Occipital lobe (tissue), 3 donors: ENCODE measurements at places on chromosomes 1 and 21. TPM values are rescaled to one million over a fixed set of nuclear protein-coding genes. Genes with fewer than 3 reads are reported as not detected.

- no peak for DNase-seq
Measured at GRCh38 chr1:151373196-151373595, 691 bp upstream of the SELENBP1 start.

DNA sequence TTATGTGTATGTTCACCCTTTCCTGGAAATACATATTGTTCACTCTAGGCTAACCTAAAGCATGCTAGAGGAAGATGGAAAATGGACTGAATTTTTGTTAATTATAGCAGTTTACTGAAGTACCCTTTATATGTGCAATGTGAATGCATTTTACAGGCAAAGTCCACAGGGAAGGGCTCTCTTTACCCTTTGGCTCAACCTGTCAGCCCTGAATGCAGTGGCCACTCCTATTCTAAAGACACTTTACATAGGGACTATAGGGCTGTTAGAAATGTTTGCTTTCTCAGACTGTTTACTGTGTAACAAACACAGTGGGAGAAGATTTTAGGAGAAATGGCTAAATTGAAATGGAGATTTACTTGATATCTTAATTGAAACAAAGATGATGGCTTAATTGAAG lies 78.5 kb downstream of the BRINP2 start:
- DNase-seq = no peak

GRCh38 chr21:46598581-46599572 lies 6.0 kb downstream of the S100B start:
- DNase-seq = no peak

- DNase-seq = peak; percentile 28
Measured at GRCh38 chr1:51234721-51235425, 1.2 kb upstream of the RNF11 start.

GRCh38 chr1:6360117-6360496 lies 33.5 kb downstream of the ACOT7 start:
- DNase-seq = no peak

- no peak for DNase-seq
Measured at GRCh38 chr1:155776414-155776813, 80.6 kb downstream of the GON4L start.

DNA sequence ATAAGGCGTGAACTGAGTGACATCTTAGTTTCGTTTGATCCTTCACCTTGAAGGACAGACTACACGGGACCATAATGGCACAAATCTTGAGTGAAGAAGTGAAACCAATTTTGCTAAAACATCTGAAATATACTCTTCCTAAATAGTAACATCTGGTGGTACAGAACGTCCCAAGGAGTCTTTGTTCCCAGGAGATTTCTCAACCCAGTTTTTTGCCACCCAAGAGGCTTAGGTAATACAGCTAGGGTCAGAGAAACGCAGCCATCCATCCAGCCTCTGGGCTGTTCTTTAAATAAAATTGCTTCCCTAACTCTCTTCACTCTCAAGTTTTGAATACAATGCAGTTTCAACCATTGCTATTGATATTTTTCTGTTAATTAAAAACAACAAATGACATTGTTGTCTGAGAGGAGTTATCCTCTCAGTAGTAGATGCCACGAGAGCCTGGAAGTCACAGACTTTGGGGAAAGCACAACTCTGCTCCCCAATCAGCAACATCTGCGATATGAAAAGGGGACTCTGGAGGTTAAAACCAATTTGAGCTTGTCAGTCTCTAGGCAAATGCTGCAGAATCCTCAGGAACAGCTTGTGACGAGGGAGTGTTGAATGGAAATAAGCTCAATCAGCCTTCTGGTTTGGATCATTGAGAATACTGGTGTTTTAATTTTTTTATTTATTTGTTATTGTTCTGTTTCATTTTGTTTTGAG lies 394.3 kb upstream of the ADGRL2 start:
- no peak for DNase-seq

GRCh38 chr1:94236630-94237290 lies 624 bp downstream of the ARHGAP29 start:
- no peak for DNase-seq

DNA sequence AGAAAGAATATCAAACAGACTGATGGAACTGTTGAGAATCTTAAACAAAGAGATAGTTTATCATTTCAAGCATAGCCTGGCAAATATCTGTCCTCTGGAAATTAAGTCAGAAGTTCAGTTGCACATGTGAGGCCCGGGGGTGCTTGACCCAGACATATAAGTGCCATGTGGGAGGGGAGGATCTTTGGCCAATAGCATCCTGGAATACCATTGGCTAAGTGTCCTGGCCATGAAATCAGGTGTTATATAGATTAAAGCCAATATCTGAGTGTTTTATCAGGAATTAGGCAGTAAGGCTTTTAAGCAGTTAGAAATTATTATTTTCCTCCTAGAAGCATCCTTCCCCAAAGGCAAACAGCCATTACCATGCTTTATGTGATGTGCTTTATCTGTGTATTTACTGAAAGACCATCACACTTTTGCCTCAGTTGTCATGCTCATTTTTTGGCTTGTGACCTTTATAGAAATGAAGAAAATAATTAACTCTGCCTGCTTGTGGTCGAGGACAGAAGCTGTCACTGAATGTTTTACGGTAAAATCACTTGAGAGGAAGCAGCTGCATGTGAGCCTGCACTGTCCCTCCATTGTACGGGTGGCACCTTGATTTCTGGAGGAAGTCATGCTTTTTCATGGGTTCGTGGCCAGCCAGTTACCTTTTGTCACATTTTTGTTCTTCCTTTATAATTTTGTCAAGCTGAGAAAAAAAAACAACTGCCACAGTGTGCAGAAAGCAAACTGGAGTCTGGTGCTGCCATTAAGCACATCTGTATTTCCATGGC lies 259.9 kb upstream of the FMN2 start:
- no peak for DNase-seq

DNA sequence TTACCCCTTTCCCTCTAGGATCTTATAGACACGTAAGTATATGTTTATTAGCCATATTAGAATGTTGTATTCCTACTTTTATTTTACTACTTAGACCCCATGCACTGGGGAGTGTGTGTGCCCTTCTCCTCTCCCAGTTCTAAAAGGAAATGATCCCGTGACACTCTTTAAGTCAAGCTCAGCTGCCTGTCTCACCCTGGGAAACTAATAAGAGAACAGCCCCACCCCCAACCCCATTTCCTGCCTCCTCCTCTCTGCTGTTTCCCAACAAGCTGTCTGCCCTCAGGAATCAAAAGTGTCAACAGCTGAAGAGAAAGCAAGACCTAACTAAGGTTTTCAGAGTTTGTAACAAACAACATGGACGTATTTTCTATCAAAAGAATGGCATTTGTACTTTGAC lies 92.6 kb upstream of the VAV3 start:
- DNase-seq = no peak

GRCh38 chr1:153194331-153195050 lies 8.7 kb upstream of the LELP1 start:
- DNase-seq = no peak

GRCh38 chr1:15215116-15215515 lies 31.9 kb upstream of the FHAD1 start:
- DNase-seq = no peak

GRCh38 chr1:26768755-26769154 lies 19.0 kb upstream of the PIGV start:
- no peak for DNase-seq

GRCh38 chr1:236066054-236066453 lies 1.2 kb upstream of the NID1 start:
- DNase-seq = no peak

CFHR1 gene
- 0.94 TPM for total RNA-seq

ZYG11A gene
- total RNA-seq = 0.47 TPM

SELENBP1 gene
- 9.2 TPM for total RNA-seq

REN gene
- not detected for total RNA-seq

C1orf198 gene
- 14.5 TPM for total RNA-seq

MANEAL gene
- total RNA-seq = 30.7 TPM

ATP6V1G3 gene
- total RNA-seq = not detected

SLFNL1 gene
- total RNA-seq = 0.94 TPM

SPRR1B gene
- total RNA-seq = not detected

BNIPL gene
- total RNA-seq = 0.16 TPM
